ENCODE measurements at places on chromosomes 7 and 10.

GRCh38 chr10:131014271-131014670, 297.2 kb downstream of the TCERG1L start:
- no peak for DNase-seq

GRCh38 chr7:32869716-32870115, 21.8 kb downstream of the KBTBD2 start:
- peak; percentile 33 for DNase-seq

- DNase-seq, result no peak
Measured at GRCh38 chr7:20394284-20394683, 63.6 kb downstream of the ITGB8 start.

GRCh38 chr7:19117870-19118608, 603 bp upstream of the TWIST1 start:
- peak; percentile 59 for DNase-seq

DNA sequence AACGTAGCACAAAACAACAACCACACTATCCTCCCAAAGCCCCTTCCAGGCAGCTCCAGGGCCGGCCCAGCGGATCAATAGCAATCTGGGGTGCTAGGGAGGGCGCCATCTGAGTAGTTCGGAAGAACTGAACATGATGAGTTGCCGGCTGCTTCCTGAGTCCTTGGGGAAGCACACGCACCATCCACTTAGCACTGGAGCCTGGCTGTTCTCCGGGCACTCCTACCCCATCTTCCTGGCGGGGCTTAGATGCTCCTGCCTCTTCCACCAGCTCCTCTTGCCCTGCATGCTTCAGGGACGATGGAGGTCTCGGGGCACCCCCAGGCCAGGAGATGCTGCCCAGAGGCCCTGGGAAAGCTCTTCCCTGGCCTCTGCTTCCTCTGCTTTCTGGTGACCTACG, at the start of gene KCNK18:
KCNK18 (plus strand) TSS at position 301 of the 400 bp plus-strand sequence; CDS start at position 301, 0 bp downstream.
- DNase-seq, result no peak

- peak; percentile 58 for DNase-seq
Measured at GRCh38 chr7:39414224-39415035, 151.8 kb upstream of the YAE1 start.

DNA sequence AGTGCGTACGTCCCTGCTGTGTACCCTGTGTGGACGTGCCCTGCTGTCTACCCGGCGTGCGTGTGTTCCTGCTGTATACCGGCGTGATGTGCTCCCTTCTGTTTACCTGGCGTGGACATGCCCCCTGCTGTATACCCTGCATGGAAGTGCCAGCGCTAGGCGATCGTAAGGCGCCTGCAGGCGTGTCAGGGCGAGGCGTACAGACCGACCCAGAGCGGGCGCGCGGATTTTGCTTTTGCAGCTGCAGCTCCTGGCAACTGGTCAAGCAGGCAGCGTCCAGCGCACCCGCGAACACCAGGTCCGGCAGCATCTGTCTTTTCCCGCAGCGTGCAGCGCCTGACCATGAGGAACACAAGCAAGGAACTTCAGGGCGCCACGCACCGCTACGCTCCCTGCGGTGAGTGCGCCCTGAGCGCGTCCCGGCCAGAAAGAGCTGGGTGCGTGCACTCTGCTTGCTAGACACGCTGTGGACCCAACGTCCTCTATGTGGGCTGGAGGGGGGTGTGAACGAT, 680 bp downstream of the C7orf57 start:
- DNase-seq, result peak; percentile 52

- DNase-seq, result no peak
Measured at GRCh38 chr10:76038696-76039095, 607.3 kb downstream of the LRMDA start.

All from ELR (cell line).